Stimulated activated CD4-positive, alpha-beta T cell treated with anti-CD3 and anti-CD28 coated beads, TNF-alpha, amount 100 ng/mL, for 48 hours (primary cell): ENCODE measurements at places on chromosomes 1 and 21.

- no peak for DNase-seq
Observed at GRCh38 chr1:34970220-34970735, 14.9 kb downstream of the TMEM35B start.

- DNase-seq, result no peak
Observed at GRCh38 chr1:41427122-41427913, 57.2 kb downstream of the EDN2 start.

- no peak for DNase-seq
Observed at GRCh38 chr1:37391211-37392011, 83.0 kb upstream of the ZC3H12A start.

DNA sequence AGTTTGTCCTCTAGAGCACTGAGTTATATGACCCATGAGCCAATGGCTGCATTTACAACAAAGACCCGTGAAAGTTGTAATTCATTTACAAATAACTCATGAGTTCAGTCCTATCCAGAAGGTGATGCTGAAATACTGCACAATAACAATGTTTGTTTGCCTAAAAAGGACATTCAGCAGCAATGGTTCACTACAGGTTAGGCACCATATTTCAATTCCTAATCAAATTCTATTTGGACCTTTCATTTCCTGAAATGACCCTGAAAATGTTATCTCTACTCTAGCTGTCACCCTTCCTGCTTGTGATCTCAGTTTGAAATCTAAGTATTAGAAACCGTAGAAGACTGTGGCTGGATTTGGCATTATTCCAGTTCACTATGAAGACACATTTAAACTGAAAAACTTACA is 191.2 kb upstream of the SAMSN1 start:
- DNase-seq, result no peak

- DNase-seq, result no peak
Observed at GRCh38 chr1:207495801-207496792, at the start of gene CR1. CR1 (plus strand) TSS chr1:207496157; CDS start chr1:207496268, 111 bp downstream.

- DNase-seq, result no peak
Observed at GRCh38 chr1:243792891-243793290, 57.2 kb downstream of the AKT3 start.

GRCh38 chr1:19921310-19921709 is 2.1 kb downstream of the PLA2G2E start:
- no peak for DNase-seq

- DNase-seq, result peak; percentile 38
Observed at GRCh38 chr1:32761253-32761877, 55.8 kb downstream of the YARS1 start.

GRCh38 chr1:218666263-218666662 is 321.1 kb downstream of the TGFB2 start:
- no peak for DNase-seq

GRCh38 chr1:7048395-7048794 is 263.1 kb downstream of the CAMTA1 start:
- no peak for DNase-seq

GRCh38 chr1:231855926-231856325 is 229.3 kb downstream of the DISC1 start:
- DNase-seq, result no peak

DNA sequence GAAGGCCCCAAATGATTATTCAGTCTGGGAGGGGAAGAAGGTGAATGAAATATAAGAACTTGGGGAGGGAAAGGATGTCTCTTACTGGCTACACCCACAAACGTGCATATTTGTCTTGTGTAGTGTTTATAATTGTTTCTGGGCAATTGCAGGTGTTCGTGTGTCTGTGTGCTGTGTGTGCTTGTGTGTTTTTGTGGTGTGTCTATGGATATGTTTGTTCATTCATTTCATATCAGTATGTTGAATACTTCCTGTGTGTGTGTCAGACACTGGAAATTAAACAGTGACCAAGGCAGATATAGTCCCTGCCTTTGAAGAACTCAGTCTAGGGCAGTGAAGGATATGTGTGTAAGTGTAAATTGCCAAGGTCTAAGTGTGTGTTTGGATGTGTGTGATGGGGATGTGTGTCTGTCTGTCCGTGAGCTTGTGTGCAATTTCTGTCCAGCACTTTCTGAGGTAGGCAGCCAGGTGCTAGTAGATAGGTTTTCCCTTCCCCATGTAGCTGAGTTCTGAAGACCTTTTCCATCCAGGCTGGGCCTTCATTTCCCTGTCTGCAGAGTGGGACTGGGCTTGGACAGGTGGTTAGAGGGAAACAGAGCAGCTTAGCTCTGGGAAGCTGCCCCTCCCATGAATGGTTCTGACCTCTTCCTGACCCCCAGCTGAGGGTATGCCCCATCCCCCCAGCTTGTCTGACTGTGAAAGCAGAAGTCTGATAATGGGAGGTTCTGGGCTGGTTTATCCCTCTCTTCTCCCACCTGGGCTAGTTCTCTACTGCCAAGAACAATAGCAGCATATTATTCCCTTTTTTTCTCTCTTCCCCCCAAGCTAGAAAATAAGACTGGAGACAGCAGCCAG is 3.8 kb downstream of the AGO1 start:
- no peak for DNase-seq

DNA sequence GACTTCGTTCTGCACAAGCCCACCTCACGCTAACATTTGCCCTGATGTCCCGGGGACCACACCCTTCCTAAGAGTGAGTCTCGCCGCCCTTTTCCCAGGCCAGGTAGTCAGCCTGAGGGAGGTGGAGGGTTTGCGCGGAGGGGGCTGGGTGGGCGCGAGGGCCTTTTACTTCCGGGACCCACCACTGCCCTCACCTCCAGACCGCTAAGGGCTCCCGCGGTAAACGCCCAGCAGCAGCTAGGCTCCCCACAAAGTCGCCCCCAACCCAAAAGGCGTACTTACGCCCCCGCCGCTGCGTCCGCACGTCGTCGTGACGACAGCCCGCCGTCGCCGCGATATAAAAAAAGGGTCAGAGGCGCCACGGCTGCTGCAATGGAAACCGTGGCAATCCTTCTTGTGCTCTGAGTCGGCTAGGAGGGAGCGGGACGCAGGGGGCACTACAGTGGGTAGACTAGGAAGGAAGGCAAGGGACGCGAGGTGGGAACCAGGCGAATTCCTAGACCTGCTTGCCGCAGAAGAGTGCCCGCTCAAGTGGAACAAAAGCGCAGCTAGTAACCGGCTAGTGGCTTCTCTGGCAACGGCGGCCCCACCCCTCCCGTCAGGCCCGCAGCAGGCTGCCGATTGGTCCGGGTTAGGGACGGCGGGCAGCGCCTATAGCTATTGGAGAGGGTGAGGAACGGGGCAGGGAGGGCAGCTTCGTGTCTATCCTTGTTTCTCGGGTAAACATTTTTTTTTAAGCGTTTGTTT is at the start of gene ODF2L:
TSS of gene ODF2L (minus strand) at position 573 of the 747 bp plus-strand sequence. CDS start 9,296 bp downstream, outside the sequence.
- DNase-seq, result peak; percentile 80

- no peak for DNase-seq
Observed at GRCh38 chr1:229883504-229884200, 183.4 kb upstream of the GALNT2 start.

GRCh38 chr1:21034725-21035628 is 141.7 kb downstream of the EIF4G3 start:
- DNase-seq, result no peak

DNA sequence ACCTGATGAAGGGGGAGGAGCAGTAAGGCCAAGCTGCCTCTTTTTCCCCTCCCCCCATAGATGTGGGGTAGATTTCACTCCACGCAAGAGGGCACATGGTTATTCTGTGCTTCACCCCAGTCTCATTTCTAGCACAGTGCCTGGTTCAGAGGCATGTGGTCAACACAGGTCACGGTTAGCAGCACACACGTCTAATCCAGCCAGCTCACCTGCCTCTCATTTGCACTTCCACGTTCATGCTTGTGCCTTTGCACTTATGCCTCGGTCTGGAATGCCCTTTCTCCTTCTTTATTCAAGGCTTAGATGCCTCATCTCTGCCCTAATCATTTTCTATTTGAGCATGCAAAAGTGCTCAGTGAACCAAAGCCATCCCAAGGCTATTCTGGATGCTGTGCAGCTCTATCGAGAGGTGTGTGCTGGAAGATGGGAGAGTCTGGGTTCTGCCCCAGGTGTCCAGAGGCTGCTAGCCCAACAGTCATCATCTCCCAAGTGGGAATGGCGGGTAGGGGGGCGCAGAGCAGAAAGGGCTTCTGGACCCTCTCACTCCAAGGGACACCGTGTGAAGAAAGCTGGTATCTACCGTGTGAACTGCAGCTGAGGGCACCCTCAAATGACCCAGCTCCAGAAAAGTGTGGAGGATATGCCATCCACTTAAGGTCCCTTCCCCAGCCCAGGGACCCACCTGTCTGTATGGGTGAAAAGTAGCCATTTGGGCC is 2.1 kb upstream of the A3GALT2 start:
- no peak for DNase-seq
